ENCODE measurements at places on chromosomes 7 and 10.

GRCh38 chr10:37263304-37263703 lies 137.9 kb downstream of the ANKRD30A start:
- DNase-seq = no peak

DNA sequence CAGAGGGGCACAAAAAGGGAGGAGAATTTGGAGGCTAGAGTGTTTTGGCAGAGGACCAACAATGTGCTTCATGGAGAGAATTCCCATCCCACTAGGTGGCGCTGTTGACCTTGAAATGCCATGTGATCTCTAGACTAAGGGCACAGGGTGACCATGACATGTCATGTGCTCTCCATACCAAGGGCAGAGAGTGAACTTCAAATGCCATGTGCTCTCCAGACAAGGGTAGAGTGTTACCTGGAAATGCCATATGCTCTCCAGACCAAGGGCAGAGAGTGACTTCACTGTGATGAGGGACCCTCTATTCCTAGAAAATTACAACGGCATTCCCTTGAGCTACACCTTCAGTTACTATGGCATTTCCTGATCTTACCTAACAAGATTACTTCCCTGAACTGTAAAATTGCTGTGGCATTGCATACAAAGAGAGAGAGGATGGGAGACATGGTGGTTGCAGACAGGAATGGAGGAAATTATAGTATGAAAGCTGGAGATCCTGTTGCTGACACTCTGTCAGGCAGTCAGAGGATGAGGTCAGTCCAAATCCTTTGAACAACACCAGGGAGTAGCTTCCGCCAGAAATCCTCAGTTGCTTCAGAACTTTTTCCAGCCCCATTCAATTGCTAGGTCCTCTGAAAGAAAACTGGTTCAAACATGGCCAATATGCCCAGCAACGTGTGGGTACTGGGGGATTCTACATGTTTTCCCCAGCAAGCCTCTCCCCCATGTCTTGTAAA lies 60.9 kb upstream of the ACSM6 start:
- DNase-seq = peak; percentile 51

DNA sequence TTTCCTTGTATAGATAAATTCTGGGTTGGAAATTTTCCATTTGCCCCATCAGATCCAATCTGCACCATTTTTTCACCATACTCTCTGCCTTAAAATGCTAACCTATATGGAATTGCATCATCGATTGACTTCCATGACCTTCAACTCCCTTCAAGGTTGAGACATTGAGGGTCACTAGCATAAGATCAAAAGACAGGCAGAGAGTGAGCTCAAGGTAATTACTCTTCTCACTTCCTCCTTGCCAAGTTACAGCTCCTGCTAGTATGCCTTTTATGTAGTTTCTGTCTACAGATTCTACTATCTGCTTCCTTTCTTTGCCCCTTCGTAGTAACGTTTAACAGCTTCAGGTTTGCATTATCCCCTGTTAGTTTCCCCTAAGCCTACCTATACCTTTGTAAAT lies 1127.7 kb upstream of the LRRTM3 start:
- DNase-seq = no peak

DNA sequence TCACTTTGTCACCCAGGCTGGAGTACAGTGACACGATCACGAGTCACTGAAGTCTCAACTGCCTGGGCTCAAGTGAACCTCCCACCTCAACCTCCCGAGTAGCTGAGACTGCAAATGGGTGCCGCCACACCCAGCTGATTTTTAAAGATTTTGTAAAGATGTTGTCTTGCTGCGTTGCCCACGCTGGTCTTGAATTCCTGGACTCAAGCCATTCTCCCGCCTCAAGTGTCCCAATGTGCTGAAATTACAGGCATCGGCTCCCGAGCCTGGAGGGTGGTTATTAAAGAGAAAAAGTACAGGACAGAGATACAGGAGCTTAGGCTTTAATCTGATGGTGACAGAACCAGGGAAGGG lies 55.1 kb downstream of the KCTD7 start:
- no peak for DNase-seq

- DNase-seq = no peak
Measured at GRCh38 chr7:84039432-84039831, 155.2 kb downstream of the SEMA3A start.

- no peak for DNase-seq
Measured at GRCh38 chr7:128163473-128163872, 77.6 kb upstream of the LEP start.

GRCh38 chr10:72754275-72755032 lies 62.5 kb downstream of the MCU start:
- no peak for DNase-seq
